ENCODE measurements at places on chromosomes 1 and 21.

- DNase-seq: no peak
Observed at GRCh38 chr1:93109578-93109977, 30.5 kb downstream of the MTF2 start.

GRCh38 chr21:42027085-42027821 lies 17.1 kb upstream of the ZBTB21 start:
- DNase-seq: no peak

- peak; percentile 74 for DNase-seq
Observed at GRCh38 chr1:226064816-226065248, 2.3 kb downstream of the H3-3A start.

DNA sequence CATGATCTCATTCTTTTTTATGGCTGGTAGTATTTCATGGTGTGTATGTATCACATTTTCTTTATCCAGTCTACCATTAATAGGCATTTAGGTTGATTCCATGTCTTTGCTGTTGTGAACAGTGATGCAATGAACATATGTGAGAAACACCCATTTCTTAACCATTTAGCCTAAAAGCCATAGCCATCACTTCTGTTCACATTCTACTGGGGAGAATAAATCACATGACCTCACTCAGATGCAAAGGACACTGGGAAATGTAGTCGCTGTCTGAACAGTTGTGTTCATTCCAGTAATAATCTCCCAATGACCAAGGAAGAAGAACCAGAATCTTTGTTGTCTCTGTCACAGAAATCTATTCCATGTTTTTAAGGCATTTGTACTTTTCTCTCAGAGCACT lies 15.1 kb upstream of the PLA2G2E start:
- DNase-seq: no peak

- no peak for DNase-seq
Observed at GRCh38 chr1:229108598-229109201, 162.2 kb upstream of the RAB4A start.

GRCh38 chr1:109659145-109659544 lies 3.2 kb downstream of the GSTM4 start:
- DNase-seq: no peak

- DNase-seq: no peak
Observed at GRCh38 chr1:34199927-34200326, 23.2 kb downstream of the C1orf94 start.

GRCh38 chr1:167465743-167466142 lies 52.6 kb downstream of the CD247 start:
- no peak for DNase-seq

GRCh38 chr1:217097819-217098218 lies 374.6 kb upstream of the ESRRG start:
- no peak for DNase-seq

GRCh38 chr1:98344731-98345130 lies 316.8 kb upstream of the SNX7 start:
- DNase-seq: no peak

DNA sequence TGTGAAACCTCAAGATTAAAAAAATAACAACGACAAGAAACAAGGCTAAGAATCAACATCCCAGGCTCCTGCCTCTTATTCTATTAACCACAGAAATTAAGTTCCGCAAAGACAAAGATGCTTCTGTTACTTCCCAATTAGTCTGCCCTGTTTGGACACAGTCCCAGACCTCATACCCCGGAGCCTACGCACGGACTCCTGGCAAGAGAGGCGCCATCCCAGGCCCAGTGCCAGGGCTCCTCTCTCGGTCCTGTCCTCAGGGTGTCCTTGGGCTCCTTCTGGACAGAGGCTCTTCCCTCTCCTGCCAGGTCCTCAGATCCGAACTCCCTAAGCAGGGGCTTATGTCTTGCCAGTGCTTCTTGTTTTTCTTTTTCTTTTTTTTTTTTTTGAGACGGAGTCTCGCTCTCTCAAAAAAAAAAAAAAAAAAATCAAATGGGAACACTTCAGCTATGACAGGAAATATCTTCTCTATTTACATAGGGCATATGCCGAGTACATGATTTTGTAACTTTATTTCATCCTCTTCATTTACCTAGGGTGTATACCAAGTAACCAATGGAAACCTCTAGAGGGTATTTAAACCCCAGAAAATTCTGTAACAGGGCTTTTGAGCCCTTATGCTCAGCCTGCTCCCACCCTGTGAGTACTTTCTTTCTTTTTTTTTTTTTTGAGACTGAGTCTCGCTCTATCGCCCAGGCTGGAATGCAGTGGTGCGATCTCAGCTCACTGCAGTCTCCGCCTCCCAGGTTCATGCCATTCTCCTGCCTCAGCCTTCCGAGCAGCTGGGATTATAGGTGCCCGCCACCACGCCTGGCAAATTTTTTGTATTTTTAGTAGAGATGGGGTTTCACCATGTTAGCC lies 11.7 kb upstream of the ENO1 start:
- DNase-seq: no peak

GRCh38 chr1:164640686-164641352 lies 81.8 kb downstream of the PBX1 start:
- DNase-seq: no peak

GRCh38 chr1:228695015-228695955 lies 40.0 kb upstream of the RHOU start:
- DNase-seq: no peak

DNA sequence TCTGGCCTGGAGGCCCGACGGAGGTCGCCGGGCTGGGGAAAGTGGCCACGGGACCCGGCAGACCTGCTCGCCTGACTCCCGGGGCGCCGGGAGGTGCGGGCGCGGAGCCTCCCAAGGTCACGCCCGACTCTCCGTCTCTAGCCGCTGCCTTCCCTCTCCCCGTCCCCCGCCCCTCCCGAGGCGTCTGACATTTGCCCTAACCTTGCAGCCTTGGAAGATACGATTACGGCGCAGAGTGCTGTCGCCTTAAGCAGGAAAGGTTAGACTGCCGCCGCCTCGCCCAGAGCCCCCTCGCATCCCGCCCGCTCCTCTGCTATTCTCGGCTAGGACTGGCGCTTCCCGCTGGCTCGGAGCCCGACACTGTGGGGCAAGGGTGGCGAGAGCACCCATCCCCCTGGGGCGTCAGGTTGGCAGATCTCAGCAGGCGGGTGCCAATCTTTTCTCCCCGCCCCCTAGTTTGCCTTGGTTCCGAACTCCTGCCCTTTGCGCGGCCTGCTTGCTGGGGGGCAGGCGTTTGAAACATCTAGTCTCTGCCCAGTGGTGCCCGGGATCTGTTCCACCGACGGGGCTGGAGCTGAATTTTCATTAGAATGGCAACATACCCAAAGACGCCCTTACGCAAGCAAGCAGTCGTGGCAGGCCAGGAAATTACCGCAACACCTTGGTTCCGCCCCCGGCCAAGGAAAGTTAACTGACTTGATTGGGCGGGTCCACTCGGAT lies 835 bp downstream of the PGM1 start:
- peak; percentile 73 for DNase-seq

DNA sequence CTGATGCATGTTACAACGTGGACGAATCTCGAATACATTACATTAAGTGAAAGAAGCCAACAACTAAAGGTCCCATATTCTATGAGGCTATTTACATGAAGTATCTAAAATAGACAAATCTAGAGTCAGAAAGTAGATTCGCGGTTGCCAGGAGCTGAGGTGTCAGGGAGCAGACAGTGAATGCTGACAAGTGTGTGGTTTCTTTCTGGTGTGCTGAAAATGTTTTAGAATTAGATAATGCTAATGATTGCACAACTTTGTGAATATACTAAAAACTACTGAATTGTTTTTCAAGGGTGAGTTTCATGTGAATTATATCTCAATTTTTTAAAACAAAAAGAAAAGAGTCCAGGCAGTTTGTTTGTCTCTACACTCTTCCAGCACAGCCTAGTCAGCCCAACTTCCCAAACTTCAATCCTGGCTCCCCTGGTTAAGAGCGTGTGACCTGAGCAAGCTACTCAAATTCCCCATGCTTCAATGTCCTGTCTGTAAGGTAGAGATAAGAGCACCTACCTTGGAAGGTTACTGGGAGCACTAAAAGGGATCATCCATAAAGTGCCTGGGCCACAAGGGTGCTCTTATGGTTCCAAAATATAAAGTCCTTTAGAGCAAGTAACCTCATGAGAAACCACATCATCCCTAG lies 20.9 kb downstream of the HLCS start:
- DNase-seq: no peak

GRCh38 chr1:93078638-93078985 lies 471 bp upstream of the MTF2 start:
- no peak for DNase-seq

GRCh38 chr1:115873184-115873583 lies 32.3 kb upstream of the NHLH2 start:
- no peak for DNase-seq

DNA sequence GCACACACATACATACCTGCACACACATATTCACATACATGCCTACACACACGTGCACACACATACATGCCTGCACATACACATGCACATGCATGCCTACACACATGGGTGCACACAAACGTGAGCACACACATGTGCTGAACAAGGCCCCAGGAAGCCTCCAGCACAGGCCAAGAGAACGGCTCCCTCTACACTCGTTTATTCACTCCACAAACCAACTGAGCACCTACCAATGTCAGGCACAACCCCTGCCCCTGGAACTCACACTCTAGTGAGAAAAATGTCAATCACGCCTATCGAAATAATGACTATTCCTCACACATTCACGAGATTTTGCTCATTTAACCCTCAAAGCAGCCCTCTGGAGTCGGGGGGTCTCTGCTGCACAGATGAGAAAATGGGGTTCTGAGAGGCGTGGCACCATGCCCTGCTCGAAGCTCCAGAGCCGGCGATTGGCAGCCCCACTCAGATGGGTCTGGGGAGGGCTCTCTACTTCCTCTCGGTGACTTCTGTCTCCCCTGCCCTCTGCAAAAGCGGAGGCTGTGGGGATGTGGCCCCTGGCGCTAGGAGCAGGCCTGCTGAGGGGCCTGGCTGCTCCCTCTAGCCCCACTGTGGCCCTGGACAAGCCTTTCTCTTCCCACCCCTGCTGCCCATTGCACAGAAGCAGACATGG lies 90.2 kb upstream of the RUNX3 start:
- DNase-seq: no peak

DNA sequence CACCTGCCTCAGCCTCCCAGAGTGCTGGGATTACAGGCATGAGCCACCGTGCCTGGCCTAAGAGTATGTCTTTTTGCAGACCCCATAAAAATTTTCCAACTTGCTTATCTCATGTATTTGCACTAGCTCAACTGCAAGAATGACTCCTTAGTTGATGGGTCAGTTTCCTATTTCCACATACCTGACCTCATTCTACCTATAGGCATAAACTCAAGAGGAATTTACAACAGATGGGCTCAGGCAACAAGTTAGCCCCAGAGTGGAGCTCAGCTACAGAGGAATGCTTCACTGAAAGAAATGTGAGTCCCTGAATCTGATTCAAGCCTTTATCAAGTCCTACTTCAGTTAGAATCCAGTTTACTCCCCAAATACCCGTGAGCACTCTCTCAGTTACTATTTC lies 5.3 kb upstream of the SLC37A1 start:
- DNase-seq: no peak

DNA sequence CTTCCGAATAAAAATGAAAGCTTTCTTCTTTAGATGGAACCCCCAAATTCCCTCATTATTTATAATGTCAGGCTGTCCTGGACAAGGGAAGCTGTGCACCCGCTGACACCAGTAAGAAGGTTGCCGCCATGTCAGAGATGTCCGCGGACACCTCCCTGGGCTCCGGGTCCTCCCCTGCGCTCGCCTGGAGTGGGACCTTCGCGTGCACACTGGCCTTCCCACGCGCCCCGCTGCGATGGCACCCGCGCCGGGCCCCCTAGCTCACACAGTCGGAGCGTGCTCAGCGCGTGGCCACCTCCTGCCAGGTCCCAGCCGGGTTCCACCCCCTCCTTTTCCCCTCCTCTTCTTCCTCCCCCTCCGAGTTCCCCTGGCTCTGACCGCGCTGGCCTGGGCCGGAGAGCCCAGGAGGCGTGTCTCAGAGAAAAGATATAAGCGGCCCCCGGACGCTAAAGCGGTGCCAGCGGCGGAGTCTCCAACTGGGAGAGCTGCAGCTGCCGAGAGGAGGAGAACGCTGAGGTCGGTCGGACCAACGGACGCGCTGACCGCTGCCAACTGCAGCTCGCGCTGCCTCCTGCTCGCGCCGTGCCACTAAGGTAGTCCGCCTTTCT lies at the start of gene G0S2:
TSS of gene G0S2 (plus strand) at position 456 of the 608 bp plus-strand sequence. CDS start 273 bp downstream, outside the sequence.
- peak; percentile 5 for DNase-seq

- no peak for DNase-seq
Observed at GRCh38 chr1:70169018-70169839, 36.1 kb downstream of the LRRC40 start.

DNA sequence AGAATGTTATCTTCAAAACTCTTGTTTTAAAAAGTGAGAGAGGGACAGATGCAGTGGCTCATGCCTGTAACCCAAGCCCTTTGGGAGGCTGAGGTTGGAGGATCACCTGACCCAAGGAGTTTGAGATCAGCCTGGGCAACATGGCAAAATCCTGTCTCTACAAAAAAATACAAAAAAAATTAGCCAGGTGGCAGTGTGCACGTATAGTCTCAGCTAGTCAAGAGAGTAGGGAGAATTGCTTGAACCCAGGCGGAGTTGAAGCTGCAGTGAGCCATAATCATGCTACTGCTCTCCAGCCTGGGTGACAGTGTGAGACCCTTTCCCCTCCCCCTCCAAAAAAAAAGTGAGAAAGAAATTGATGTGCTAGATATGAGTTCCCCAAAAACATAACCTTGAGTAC lies 131.0 kb downstream of the KCNT2 start:
- no peak for DNase-seq

DNA sequence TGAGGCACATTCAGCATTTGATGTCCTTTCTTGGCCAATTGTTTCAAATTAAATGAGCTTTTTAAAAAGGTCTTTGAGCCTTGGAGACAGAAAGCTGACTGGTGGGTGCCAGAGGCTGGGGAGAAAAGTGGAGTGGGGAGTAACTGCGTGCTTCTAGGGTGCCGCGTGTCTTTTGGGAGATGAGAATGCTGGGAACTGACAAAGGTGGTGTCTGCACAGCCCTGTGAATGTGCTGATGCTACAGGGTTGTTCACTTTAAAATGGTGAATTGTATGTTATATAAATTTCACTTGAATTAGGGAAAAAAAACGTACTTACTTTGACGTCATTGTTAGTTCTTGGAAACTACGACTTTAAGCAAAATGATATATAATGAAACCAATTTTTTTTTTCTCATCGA lies 8.1 kb upstream of the TFF1 start:
- DNase-seq: no peak

DNA sequence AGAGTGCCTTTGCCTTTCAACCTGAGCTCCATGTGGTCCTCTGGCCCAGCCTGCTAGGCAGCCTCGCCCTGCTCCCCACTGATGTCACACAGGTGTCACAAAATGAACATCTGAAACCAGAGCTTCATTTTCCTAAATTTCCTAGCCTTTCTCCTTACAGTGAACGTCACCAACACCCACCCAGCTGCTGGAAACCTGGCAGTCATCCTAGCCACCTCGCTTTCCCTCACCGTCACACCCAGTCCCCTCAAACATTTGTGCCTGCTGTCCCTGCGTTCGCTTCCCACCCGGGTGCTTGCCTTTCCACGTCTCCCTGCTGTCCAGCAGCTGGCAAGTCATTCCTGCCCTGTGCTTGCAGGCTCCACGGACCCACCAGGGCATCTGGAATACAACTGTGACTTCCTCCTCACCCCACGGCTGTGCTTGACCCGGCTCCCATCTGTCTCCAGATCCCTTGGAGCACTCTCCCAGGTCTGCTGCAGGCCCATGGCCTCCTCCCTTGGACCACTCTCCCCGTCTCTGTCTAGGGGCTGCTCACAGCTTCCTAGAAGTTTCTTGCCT lies 23.5 kb downstream of the ADARB1 start:
- DNase-seq: no peak

- DNase-seq: no peak
Observed at GRCh38 chr1:156356262-156356874, 12.6 kb upstream of the RHBG start.

GRCh38 chr1:32703479-32704291 lies 1.1 kb upstream of the SYNC start:
- no peak for DNase-seq

GRCh38 chr1:11860083-11860482 lies 1.3 kb upstream of the NPPB start:
- no peak for DNase-seq
